NCI-H1092 (cell line): ENCODE measurements at places on chromosomes 7 and 10.

- DNase-seq, result no peak
Measured at GRCh38 chr10:83272666-83273434, 866.5 kb upstream of the GHITM start.

DNA sequence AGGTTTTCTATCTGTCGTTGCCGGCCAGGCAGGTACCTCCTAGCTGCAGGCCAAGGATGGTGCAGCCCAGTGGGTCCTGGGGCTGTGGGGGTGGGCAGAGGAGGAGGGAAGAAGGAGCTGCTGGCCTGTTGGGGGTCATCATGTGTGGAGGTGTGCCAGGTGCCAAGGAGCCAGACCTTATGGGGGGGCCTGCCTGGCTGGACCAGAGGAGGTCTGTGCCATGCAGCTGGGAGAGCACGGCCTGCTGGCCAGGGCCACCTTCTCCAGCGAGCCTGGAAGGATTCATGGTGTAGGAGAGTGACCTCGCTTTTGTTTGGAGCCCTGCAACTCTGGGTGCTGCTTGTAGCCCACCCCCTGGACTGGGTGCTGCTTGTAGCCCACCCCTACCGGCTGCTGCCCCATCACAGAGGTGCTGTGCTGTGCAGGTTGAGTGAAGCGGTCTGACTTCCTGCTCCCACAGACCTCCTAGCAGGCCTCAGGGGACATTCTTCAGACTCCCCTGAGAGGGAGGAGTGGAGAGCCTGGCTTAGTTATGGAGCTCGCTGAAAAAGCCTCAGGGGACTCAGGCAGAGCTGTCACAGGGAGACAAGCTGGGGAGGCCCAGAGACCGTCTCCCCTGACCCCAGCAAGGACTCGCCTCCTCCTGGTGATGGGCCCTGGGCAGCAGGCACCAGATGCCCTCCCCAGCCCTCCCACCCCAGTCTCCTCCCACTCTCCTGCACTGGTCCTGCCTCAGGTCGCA lies 67.7 kb upstream of the AQP1 start:
- DNase-seq, result no peak

DNA sequence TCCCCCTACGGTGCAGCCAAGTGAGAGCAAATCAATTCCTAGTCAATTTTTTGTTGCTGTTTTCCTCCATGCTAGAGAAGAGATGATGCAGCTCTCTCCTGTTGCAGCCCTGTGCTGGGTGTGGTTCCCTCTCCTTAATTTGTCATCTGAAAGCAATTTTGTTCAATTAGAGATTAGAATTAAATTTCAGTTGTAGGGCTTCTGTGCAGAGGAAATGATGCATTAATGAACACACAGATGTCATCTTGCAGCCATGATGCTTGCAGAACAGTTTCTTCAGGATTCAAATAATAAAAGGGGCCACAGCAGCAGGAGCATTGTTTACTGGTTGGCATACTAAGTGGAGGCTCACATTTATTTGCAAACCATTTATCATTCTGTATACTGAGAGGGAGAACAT lies 266.0 kb downstream of the AUTS2 start:
- peak; percentile 30 for DNase-seq

GRCh38 chr10:112763916-112764520 lies 186.0 kb upstream of the TCF7L2 start:
- no peak for DNase-seq

GRCh38 chr10:50279489-50279888 lies 28.2 kb upstream of the ASAH2 start:
- no peak for DNase-seq

GRCh38 chr10:35195361-35196306 lies 69.0 kb downstream of the CREM start:
- DNase-seq, result peak; percentile 45

GRCh38 chr7:47085491-47086275 lies 496.2 kb downstream of the TNS3 start:
- no peak for DNase-seq

- DNase-seq, result no peak
Measured at GRCh38 chr10:21824409-21824808, 179.1 kb downstream of the DNAJC1 start.

GRCh38 chr10:114402871-114403540 lies 1.3 kb downstream of the AFAP1L2 start:
- DNase-seq, result no peak

DNA sequence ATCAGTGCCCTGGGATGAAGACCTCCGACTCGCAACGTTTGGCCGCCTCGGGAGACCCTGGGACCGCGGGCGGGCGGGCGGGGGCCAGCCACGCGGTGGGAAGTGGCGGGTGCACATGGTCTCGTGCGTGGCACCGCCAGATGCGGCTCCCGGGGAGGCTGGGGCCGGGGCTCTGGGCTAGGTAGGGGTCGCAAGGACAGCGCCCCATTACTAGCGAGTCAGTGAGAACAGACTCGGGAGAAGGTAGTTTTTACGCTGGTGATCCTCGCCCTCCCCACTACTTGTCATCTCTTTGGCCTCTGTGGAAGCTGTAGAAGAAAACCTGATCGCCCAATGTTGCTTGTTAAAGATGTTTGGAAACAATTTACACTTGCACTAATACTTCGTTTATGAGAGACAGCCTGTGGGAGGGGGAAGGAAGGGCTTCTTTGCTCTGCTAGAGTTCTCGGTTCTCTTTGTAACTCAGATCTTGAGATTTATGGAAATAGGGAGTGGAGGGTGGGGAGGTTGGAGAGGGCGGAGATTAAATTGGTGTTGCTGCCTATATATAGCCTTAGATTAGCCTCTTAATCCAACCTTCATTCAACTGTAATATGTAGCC lies 591 bp downstream of the BZW2 start:
- no peak for DNase-seq

DNA sequence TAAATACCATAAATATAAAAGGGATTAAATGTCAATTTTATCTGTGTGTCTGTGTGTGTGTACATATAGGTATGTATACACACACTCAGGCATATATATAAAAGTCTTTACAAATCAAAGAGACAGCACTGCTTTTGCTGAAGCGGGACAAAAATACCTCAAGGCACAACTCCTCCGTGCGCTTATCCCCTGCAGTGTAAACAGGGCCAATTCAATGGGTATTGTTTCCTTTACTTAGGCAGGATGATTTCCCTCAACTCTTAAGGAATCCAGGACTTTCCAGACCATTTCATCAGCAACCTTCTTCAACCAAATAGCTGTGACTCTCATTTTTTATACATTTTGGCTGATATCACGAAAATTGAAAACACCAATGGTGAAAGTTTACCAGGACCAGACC lies 227.7 kb downstream of the CRPPA start:
- DNase-seq, result no peak

DNA sequence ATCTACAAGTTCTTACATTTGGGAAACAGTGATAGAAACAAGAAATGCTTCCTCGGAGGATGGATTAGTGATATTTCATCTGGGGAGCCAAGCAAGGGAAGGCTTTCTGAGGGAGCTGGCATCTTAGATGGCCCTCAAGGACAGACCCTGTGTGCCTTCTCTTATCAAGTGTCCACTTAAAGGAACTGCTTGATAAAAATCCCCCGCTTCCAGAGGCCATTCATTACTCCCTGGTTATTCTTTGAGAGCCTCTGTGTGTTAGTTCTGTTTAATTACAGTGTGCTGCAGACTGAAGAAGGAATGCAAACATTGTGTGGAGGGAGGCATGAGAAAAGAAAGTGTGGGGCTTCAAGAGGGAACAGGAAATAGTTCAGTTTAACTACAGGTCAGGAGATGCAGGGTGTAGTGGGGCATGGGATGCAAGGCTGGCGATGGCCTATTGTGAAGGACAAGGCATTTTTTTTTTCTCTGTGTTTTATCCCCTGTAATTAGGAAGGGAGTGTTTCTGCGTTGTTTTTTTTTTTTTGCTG lies 145.4 kb downstream of the SNX10 start:
- DNase-seq, result no peak

DNA sequence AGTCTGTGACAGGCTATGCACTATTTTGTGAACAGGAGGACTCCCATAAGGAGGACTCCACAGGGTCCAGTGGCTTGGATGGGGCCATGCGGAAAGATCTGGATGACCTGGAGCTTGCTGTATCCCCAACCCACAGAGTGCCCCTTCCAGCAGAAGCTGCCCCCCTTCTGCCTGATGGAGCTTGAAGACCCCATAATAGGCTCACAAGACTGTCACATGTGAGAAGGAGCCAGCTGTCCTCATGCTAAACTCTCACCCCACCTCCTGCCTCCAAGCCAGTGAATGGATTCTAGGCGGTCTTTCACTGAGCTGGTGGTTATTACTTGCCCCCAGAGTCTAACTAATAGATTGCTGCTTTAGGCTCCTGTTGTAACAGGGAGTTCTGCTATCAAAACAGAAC lies 79.1 kb downstream of the XRCC2 start:
- DNase-seq, result no peak

- DNase-seq, result no peak
Measured at GRCh38 chr7:90772410-90772809, 176.3 kb downstream of the CDK14 start.
